SJCRH30 (cell line): ENCODE measurements at places on chromosomes 3 and 15.

GRCh38 chr3:156674911-156675829, 780 bp downstream of the TIPARP start:
- DNase-seq, result peak; percentile 70

GRCh38 chr3:159540882-159541495, 447.6 kb upstream of the IL12A start:
- no peak for DNase-seq

GRCh38 chr15:64665179-64665578, 110.2 kb downstream of the RBPMS2 start:
- DNase-seq, result no peak

- no peak for DNase-seq
Measured at GRCh38 chr3:108450444-108450843, 60.0 kb downstream of the MYH15 start.

DNA sequence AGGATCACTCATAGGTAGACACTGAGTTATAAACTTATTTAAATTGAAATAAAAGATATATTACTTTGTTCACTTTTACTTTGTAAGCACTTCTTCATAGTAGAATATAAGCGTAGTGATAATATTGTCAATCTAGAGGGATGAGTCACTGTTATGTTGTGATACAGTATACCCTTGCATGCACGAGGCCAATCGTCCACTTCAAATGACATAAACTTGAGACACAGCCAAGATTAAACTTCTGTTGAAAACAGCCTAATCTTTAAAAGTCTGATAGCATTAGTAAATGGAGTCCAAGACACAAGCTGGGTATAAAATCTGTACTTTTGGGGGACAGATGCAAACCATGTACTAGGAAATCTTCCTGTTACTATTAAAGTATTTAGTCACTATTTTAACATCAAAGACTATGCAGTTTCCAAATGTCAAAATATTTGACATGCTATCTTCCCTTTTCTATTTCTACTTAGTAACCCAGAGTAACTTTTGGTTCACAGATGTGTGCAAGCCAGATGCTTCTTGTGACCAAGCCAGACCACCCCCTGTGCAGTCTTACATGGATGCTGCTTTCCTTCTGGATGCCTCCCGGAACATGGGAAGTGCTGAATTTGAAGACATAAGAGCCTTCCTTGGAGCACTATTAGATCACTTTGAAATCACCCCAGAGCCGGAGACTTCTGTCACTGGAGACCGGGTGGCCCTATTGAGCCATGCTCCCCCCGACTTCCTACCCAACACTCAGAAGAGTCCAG, 85.3 kb downstream of the PIK3R4 start:
- DNase-seq, result no peak

DNA sequence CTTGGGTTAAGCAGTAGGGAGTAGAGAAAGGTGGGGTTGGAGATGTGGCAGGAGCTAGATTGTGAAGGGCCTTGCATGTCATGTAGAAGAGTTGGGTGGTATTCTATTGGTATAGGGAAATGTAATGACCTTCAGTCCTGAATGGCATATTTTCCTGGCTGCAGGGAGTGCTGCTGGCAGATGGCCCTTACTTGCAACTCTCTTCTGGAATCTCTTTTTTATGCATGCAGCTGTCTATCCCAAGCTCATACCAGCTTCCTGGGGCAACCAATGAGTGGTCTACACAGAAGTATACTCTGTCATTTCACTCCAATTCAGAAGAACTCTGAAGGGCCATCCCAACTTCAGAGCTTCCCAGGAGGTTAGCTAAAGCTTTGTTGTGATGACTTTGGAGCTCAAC, 144.7 kb upstream of the ANKRD28 start:
- no peak for DNase-seq

- DNase-seq, result no peak
Measured at GRCh38 chr3:159796226-159796625, 192.4 kb upstream of the IL12A start.
